Bronchial smooth muscle cell (primary cell): ENCODE measurements at places on chromosomes 2 and 18. TPM values are rescaled to one million over a fixed set of nuclear protein-coding genes. Genes with fewer than 3 reads are reported as not detected.

Gene BOLL
- total RNA-seq, result not detected in 2 replicates

Gene PELI1
- total RNA-seq, result 4.2 and 6.0 TPM in 2 replicates

Gene PSME4
- total RNA-seq, result 11.8 and 21.1 TPM in 2 replicates

Gene PTPRN
- total RNA-seq, result 7.2 and 12.6 TPM in 2 replicates

Gene REG1B
- total RNA-seq, result not detected in 2 replicates

Gene DLX2
- total RNA-seq, result 0.09 and 0.32 TPM in 2 replicates

Gene EPHA4
- total RNA-seq, result 3.0 and 9.0 TPM in 2 replicates

Gene RNF125
- total RNA-seq, result 1.0 and 2.5 TPM in 2 replicates

Gene INHA
- 0.26 and 0.32 TPM in 2 replicates for total RNA-seq

Gene ZNF804A
- total RNA-seq, result 0.86 and 4.7 TPM in 2 replicates

Gene DSC1
- not detected in 2 replicates for total RNA-seq

Gene POTEF
- not detected in 2 replicates for total RNA-seq

Gene SGPP2
- under 0.01 TPM in 1 of 2 replicates, not detected in the other for total RNA-seq

Gene SFTPB
- 0.17 TPM in 1 of 2 replicates, not detected in the other for total RNA-seq

Gene AGXT
- not detected in 2 replicates for total RNA-seq

Gene CHRNG
- total RNA-seq, result not detected in 2 replicates

Gene ESPNL
- total RNA-seq, result 0.60 and 2.7 TPM in 2 replicates

Gene GPR45
- not detected in 2 replicates for total RNA-seq

Gene AAK1
- total RNA-seq, result 14.1 and 19.5 TPM in 2 replicates

Gene ANKZF1
- total RNA-seq, result 18.0 and 20.5 TPM in 2 replicates

Gene OTOF
- under 0.01 TPM in 1 of 2 replicates, not detected in the other for total RNA-seq

Gene MAL
- total RNA-seq, result 0.16 and 0.17 TPM in 2 replicates

Gene REG3A
- not detected in 2 replicates for total RNA-seq

Gene IL1R1
- total RNA-seq, result 59.3 and 108 TPM in 2 replicates

Gene CRYBA2
- total RNA-seq, result not detected in 2 replicates

Gene KCNG2
- 0.32 and 1.9 TPM in 2 replicates for total RNA-seq

Gene GATA6
- 3.5 and 4.0 TPM in 2 replicates for total RNA-seq

Gene VAPA
- total RNA-seq, result 167 and 229 TPM in 2 replicates

Gene VSNL1
- 0.17 and 0.47 TPM in 2 replicates for total RNA-seq

Gene KCNJ3
- not detected in 2 replicates for total RNA-seq

Gene RAPGEF4
- 0.79 and 1.9 TPM in 2 replicates for total RNA-seq

Gene CNDP1
- 0.16 TPM in 1 of 2 replicates, not detected in the other for total RNA-seq

Gene INO80D
- 3.3 and 4.3 TPM in 2 replicates for total RNA-seq

Gene NMUR1
- 0.09 TPM in 1 of 2 replicates, not detected in the other for total RNA-seq

Gene DCDC2C
- not detected in 2 replicates for total RNA-seq

Gene ASIC4
- 0.09 and 0.16 TPM in 2 replicates for total RNA-seq

Gene MC2R
- not detected in 2 replicates for total RNA-seq

Gene KIAA1328
- total RNA-seq, result 3.2 and 3.3 TPM in 2 replicates

Gene ASPRV1
- total RNA-seq, result 0.32 and 0.43 TPM in 2 replicates

Gene KIAA2012
- total RNA-seq, result not detected in 2 replicates

Gene CXCR1
- not detected in 2 replicates for total RNA-seq

Gene GKN1
- total RNA-seq, result not detected in 2 replicates

Gene GPR75
- 0.52 and 0.95 TPM in 2 replicates for total RNA-seq

Gene SERPINB3
- total RNA-seq, result 0.09 TPM in 1 of 2 replicates, not detected in the other

Gene RESP18
- total RNA-seq, result not detected in 2 replicates

Gene C1GALT1C1L
- 0.34 and 0.79 TPM in 2 replicates for total RNA-seq
